ENCODE measurements at places on chromosomes 6 and 20. TPM values are rescaled to one million over a fixed set of nuclear protein-coding genes. Genes with fewer than 3 reads are reported as not detected.
A peak's percentile ranks its signal among the peaks of the same experiment; 100 is the strongest.

- no peak for DNase-seq
These were observed 593.7 kb upstream of the MMS22L start for GRCh38 chr6:97876711-97877110.

- no peak for DNase-seq
These were observed 4.2 kb upstream of the MAVS start for GRCh38 chr20:3842348-3842930.

DNA sequence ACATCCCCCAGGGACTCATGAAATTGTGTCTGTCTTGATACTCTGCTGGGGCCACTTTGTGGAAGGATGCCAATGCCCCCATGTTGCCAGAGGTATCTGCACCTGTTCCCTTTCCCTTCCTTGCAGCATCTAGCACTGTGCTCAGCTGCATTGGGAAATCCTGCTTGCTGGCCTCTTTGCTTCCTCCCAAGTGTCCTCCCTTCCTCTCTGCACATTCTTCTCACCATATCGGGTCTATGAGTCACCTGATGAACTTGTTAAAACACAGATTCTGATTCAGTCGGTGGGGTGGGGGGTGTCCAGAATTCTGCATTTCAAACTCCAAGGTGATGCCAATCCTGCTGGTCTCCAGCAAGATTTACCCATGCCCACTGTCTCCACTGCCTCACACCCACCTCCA, 467.8 kb downstream of the PTPRT start:
- no peak for DNase-seq

- peak; percentile 66 for DNase-seq
These were observed 50.2 kb upstream of the HINT3 start for GRCh38 chr6:125906158-125906998.

DNA sequence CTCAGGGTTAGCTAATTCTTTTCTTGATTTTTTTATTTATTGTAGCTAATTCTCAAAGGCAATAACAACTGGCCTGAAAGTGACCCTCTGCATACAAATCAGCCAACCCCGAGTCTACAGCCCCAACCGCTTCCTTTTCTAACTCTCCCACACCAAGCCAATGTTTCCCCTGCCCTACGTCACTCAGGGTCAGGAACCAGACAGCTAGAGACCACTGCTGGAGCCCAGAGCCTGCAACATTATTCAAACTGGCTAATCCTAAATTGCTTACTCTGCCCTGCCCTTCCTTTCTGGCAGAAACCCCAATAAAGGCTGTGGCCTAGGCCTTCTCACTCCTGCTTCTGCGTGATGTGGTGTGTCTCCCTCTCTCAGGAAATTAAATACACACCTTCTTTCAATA, 320.7 kb downstream of the CBLN4 start:
- no peak for DNase-seq

DNA sequence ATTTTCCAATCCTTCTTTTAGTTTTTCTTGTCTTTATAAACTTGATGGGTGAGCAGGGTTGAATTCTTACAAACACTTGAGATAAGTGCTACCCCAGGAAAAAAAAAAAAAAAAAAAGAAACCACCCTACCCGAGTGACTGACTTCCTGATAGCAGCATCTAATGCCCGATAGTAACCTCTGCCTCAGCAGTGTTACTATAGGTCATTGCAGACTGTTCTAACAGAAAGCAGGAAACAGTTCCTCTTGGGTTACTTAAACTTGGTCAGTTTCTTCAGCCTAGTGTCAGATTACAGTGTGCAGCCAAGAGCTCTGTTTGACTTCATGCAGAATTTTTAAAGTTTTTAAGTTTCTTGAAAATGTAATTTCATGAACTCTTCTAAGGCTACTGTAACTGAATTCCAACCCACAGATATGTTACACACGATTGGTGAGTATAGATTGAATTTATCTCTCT, 2.1 kb downstream of the MYLIP start:
- DNase-seq, result peak; percentile 83

- DNase-seq, result no peak
These were observed 698.8 kb downstream of the DHX35 start for GRCh38 chr20:39660965-39661364.

Gene HCRTR2
- not detected for total RNA-seq

Gene OR2H1
- not detected for total RNA-seq

Gene SCRT2
- 0.50 TPM for total RNA-seq

Gene ADGB
- not detected for total RNA-seq

Data from A673 (cell line).